HCT116 (cell line): ENCODE measurements at places on chromosomes 5 and 9. TPM values are rescaled to one million over a fixed set of nuclear protein-coding genes. Genes with fewer than 3 reads are reported as not detected.
A peak's percentile ranks its signal among the peaks of the same experiment; 100 is the strongest.

DBN1 gene
- 144 TPM for total RNA-seq

- no peaks in the 10 kb centered on the region for H3K36me3 ChIP-seq
- H3K4me3 ChIP-seq: no peak overlapping the region
- H3K27me3 ChIP-seq: no peaks in the 10 kb centered on the region
- H3K27ac ChIP-seq: no peak overlapping the region
- peak; percentile 61 for DNase-seq
These were observed 32.7 kb downstream of the TMEFF1 start for GRCh38 chr9:100505564-100506159.

GRCh38 chr5:154999865-155000264, 13.7 kb upstream of the KIF4B start:
- no peak for DNase-seq
- no peak overlapping the region for H3K27ac ChIP-seq
- H3K36me3 ChIP-seq: no peaks in the 10 kb centered on the region

GRCh38 chr9:117460743-117461142, 45.9 kb upstream of the ASTN2 start:
- H3K27me3 ChIP-seq: no peaks in the 10 kb centered on the region
- no peak for DNase-seq
- no peaks in the 10 kb centered on the region for H3K4me1 ChIP-seq
- H3K36me3 ChIP-seq: no peaks in the 10 kb centered on the region
- H3K27ac ChIP-seq: no peak overlapping the region

GRCh38 chr5:126755593-126755992, 21.3 kb upstream of the LMNB1 start:
- H3K27me3 ChIP-seq: no peaks in the 10 kb centered on the region
- no peak overlapping the region for H3K4me3 ChIP-seq
- no peaks in the 10 kb centered on the region for H3K36me3 ChIP-seq
- no peaks in the 10 kb centered on the region for H3K4me1 ChIP-seq

DNA sequence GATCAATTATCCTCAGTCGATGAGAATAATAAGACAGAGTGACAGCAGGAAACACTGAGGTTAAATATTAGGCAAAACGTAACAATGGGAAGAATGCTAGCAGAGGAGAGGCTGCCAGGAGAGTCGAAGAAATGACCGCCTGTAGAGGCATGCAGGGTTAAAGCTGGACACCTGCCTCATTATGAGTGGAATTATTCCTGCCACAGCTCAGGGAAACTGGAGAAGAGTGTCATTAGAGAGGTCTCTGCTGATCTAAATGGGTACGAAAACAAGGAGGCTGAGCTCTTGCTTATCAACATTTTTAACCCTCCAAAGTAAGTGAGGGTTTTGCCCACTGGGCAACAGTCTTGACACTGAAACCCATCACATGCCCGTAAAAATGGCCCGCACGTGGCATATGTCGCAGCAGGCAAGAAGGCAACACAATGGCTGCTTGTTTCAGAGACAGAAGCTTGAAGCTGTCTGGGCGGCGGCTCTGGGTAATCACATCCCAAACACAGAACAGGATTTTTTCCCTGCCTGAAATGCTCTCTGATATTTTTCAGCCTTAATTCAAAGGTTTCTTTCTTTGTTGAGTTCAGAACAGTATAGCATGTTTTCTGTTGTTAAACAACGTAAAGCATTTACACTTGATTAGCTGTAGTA, 118.7 kb downstream of the MED27 start:
- no peak overlapping the region for H3K27ac ChIP-seq
- no peaks in the 10 kb centered on the region for H3K4me1 ChIP-seq
- DNase-seq: no peak
- H3K27me3 ChIP-seq: no peaks in the 10 kb centered on the region

DNA sequence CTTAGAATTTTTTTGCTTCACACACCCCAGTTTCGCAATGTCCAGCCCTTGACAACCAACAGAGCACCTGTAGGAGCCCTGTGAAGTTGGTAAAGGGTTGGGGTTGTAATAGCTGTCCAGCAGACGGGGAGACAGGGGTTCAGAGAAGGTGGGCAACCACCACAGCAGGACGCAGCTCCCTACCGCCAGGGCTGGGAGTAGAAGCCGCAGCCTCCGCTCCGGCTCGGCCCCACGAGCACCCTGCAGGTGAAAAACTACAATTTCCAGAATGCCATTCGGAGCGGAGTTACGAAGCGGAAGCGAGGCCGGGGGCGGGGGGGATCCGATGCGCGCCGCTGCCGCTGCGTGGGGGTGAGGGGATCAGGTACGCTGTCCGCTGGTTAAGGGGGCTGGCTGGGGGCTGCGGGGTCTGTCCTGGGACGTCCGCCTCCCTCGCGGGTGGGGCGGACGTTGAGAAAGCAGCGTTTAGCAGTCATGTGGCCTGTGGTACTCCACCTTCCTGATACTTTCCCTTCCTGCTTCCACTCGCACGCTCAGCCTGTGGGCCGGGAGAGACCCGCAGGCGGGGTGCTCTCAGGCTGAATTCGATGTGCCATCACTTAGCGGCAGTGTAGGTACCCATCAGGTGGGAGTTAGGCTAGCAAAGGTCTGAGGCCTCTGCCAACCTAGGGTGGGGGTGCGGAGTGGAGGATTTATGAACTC, at the start of gene TRMT10B:
Gene TRMT10B, plus strand, starts transcription at position 317 of the 702 bp plus-strand sequence. CDS start 8,127 bp downstream, outside the sequence.
- peak; percentile 39 for DNase-seq
- H3K4me1 ChIP-seq: peaks cover 5% of the 10 kb centered on the region; the same call in 1 of the 2 replicates
- H3K27me3 ChIP-seq: no peaks in the 10 kb centered on the region

GRCh38 chr5:77960305-77960704, 184.2 kb upstream of the TBCA start:
- no peaks in the 10 kb centered on the region for H3K27me3 ChIP-seq
- no peak overlapping the region for H3K4me3 ChIP-seq
- no peaks in the 10 kb centered on the region for H3K4me1 ChIP-seq
- H3K36me3 ChIP-seq: no peaks in the 10 kb centered on the region
- DNase-seq: no peak
- no peak overlapping the region for H3K27ac ChIP-seq

- DNase-seq: no peak
- H3K4me3 ChIP-seq: no peak overlapping the region
- no peaks in the 10 kb centered on the region for H3K36me3 ChIP-seq
These were observed 19.5 kb upstream of the CRB2 start for GRCh38 chr9:123336449-123336848.

DNA sequence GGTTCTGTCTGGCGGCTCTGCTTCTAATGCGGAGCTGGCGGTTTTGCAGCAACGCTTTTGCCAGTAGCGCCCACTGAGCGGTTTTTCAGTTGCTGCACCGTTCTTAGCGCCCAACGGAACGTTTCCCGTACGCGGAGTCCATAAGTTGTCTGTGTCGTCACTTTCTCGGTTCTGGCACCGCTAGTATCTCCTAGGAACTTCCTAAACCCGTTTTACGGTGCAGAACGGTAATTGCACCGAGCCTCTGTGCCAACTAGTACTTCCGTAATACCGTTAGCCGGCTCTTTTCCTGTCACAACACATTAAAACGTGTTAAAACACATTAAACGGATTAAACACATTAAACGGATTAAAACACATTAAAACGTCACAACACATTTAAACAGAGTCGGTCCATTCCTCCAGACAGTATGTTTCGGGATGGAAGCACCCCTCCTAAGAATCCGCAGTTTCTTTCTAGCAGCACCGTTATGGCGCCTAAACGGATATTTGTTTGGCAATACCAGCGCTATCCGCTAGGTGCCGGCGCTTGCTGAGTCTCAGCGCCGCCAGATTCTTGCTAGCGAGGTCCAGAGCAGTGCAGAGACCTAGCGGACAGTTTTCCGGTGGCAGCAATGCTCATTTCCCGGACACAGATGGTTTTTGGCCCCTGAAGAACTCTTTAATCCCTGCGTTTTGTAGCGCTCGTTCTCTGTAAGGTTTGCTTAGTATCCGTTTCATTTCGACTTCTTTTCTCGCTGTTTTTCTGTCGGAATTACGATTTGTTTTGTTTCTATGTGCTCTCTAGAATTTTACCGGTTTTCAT, 45.4 kb downstream of the ANXA2R start:
- peak overlapping the region; percentile 77 for H3K4me3 ChIP-seq
- H3K27me3 ChIP-seq: no peaks in the 10 kb centered on the region
- H3K4me1 ChIP-seq: peaks cover 9% of the 10 kb centered on the region; the same call in 1 of the 2 replicates
- H3K27ac ChIP-seq: peak overlapping the region; percentile 28; the same call in 1 of the 2 replicates
- H3K36me3 ChIP-seq: no peaks in the 10 kb centered on the region

GRCh38 chr5:133996683-133997252, 8.0 kb downstream of the VDAC1 start:
- no peak for DNase-seq
- H3K36me3 ChIP-seq: peaks cover 14% of the 10 kb centered on the region
- peaks cover 32% of the 10 kb centered on the region for H3K4me1 ChIP-seq
- no peak overlapping the region for H3K27ac ChIP-seq
- H3K4me3 ChIP-seq: no peak overlapping the region
- H3K27me3 ChIP-seq: no peaks in the 10 kb centered on the region

DNA sequence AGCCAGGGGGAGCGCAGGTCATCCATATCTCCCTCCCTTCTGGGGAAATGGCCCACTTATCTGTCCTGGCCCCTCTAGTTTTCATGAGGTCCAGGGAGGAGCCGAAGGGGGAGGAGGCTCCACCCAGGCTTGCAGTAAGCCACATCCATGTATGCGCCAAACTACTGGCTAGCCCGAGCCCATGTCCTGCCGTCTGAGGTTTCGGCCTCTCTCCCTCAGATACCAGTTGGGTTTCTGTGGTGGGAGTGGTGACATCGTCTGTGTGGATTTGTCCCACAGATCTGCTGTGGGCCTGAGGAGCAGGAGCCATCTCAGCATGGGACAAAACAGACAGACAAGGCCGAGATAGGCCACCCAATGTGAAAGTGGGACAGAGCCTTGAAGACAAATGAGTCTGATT, 78.3 kb upstream of the ORM1 start:
- H3K27ac ChIP-seq: no peak overlapping the region
- H3K4me1 ChIP-seq: no peaks in the 10 kb centered on the region
- no peaks in the 10 kb centered on the region for H3K36me3 ChIP-seq
- no peaks in the 10 kb centered on the region for H3K27me3 ChIP-seq
- DNase-seq: no peak

- H3K36me3 ChIP-seq: no peaks in the 10 kb centered on the region
- no peak for DNase-seq
- H3K4me1 ChIP-seq: no peaks in the 10 kb centered on the region
- H3K27ac ChIP-seq: no peak overlapping the region
These were observed 10.6 kb upstream of the FAM163B start for GRCh38 chr9:133619791-133620190.

DNA sequence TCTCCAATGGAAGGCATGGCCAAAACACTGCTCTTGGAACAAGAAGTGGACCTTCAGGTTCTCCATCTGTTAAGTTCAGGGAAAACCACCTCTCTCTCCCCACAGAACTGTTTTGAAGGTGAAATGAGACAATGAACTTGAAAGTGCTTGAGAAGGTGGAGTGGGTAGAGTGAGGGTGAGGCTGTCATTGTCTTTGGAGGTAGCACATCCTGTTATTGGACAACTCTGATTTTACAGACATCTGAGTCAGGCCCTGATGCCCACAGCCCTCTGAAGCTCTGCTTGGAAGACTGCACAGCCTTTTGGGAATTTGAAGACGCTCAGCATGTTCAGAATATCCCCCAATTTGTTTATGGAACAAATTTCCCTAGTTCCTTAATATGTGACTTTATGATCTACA, 27.6 kb upstream of the TEX48 start:
- H3K36me3 ChIP-seq: no peaks in the 10 kb centered on the region
- H3K4me3 ChIP-seq: no peak overlapping the region
- no peak for DNase-seq
- H3K4me1 ChIP-seq: no peaks in the 10 kb centered on the region
- H3K27me3 ChIP-seq: peaks cover 5% of the 10 kb centered on the region; the same call in 1 of the 2 replicates
